ENCODE measurements at places on chromosomes 3 and 15.

- no peak for DNase-seq
These were observed 29.6 kb downstream of the MGA start for GRCh38 chr15:41689834-41690233.

DNA sequence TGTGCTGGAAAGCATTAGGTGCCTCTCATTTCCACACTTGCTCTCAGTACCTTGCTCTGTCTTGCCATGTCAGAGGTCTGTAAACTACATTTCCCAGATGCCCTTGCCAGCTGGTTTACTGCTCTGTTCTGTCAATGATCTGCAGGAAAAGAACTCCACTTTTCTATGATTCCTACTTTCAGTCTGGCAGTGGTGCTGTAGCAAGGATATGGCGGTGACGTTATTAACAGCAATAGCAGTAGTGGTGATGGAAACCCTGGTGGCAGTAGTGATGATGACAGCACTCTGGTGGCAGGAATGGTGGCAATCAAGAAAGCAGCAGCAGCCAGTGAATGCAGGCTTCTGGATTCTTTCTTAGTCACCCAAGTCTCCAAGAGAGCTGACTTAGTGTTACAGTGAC lies 665.2 kb downstream of the DIPK2A start:
- no peak for DNase-seq

DNA sequence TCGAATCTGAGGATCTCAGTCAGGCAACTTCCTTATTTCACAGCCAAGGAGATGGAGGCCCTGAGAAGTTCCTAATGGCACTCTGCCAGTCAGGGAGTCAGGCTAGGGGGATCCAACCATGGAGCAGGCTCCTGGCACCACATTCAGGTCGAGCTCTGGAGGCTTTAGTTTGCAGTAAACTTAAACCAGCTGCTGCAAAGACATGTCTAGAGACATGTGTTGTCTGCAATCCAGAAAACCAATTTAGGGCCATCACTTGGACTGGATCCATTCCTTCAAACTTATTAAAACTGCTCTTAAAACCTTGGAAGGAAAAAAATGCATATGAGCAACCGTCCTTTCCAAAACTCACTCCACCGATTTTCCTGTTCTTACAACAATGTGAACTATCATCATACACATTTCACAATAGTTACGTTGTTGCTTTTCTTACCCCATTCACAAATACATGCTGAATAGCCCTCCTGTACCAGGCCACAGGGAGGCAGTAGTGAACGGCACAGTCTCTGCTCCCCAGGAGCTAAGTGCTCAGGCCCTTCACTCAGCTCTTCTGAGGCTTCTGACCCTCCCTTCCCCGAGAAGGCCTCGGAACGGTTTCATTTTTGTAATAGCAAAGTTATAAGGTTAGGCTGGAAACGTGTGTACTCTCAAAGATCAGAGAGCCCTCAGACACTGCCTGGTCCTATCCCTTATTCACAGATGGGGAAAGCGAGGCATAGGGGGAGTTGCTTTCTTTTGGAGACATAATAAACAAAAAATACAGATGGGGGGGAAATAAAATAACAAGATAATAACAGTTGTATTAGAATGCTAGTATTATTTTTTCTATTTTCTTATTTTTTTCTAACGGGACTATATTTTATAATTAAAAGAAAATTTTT lies 20.1 kb downstream of the RFT1 start:
- no peak for DNase-seq

GRCh38 chr3:126112531-126113237 lies 28.8 kb upstream of the SLC41A3 start:
- no peak for DNase-seq

- DNase-seq = no peak
These were observed 267.0 kb upstream of the THBS1 start for GRCh38 chr15:39313881-39314280.

DNA sequence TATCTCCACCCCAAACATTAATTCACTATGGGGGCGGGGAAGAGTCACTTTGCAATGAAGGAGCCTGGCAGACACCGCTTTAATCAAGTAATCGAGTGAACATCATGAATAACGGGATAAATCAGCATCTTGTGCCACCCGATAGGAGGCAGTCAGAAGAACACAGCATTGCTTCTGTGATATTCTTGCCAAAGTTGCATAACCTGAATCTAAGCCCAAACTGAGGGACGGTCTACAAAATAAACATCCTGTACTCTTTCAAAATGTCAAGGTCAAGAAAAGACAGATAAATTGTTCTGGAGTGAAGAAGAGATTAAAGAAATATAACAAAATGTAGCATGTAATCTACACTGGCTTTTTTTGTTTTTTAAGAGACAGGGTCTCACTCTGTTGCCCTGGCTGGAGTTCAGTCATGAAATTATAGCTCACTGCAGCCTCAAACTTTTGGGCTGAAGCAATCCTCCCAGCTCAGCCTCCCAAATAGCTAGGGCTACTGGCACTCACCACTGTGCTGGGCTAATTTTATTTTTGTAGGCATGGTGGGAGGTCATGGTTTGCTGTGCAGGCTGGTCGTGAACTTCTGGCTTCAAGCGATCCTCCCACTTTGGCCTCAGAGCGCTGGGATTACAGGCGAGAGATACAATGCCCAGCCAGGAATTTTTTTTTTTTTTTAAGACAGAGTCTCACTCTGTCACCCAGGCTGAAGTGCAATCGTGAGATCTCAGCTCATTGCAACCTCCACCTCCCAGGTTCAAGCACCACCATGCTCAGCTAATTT lies 20.1 kb upstream of the VWA5B2 start:
- no peak for DNase-seq

DNA sequence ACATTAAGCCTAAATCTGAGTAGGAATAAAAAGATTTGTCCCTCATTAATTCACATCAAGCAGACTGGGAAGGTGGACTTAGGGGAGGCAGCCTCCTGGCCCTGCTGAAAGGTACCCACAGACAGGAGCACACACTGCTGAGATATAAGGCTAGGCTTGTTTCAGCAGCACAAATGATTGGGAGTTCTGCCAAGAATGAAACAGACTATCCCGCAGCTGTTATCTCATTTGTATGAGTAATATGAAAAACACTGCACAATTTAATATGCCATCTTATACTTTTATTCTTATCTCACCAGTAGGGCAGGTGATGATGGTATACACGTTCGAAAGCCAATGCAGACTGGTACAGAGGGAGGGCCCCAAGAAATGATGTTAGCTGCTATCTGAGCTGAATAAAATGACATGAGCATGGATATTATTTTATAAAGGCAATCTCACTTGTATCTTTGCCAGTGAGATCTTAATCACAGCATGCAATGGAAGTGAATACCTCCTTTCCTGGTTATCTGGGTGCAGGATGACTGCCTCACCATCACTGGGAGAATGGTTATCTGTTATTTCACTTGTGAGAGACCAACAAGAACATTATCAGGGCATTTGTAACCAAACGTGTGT lies 258.7 kb upstream of the PPP2R3A start:
- DNase-seq = no peak

- no peak for DNase-seq
These were observed 37.3 kb upstream of the ALG1L2 start for GRCh38 chr3:130044370-130044769.

GRCh38 chr3:138862531-138862923 lies 27.8 kb upstream of the PIK3CB start:
- DNase-seq = no peak

- no peak for DNase-seq
These were observed 89.6 kb downstream of the TM4SF4 start for GRCh38 chr3:149564079-149564478.

DNA sequence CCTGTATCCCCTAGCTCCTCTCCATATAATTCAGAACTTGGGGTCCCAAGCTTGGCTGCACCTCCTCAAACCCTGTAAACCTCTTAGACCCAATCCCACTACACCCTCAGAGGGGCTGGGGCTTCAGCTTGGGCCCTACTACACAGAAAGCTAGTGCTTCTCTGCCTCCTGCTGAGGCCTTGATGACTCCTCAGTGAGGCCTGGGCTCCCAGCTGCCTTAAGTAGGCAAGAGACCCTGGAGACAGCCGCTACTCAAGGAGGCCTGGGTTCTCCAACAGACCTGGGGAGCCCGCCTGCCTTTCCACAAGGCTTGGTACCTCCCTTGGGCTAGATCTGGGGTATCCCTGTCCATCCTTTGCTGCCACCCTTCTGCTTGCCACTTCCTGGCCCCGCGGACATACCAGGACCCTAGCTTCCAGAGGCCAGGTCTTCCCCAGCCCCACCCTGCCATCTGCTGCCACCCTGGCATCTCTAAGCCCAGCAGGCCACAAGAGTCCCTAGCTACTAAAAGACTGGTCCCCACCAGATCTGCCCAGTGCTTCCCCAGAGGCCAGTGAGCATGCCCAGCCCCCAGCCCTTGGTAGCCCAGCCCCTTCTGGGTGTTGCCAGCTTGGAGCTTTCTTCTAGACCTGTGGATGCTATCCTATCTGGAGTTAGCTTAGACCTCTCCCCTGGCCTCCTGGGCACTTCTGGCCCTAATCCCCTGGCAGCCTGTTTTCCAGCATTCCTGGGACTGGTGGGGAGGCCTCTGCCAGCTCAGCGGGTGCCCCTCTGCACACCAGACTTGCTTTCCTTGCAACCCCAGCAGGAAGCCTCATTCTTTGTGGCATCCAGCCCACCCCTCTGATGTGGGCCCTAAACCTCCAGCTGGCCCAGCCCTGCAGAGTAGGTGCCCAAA lies 13.7 kb downstream of the C15orf39 start:
- DNase-seq = no peak

GRCh38 chr15:59216911-59217310 lies 10.3 kb downstream of the LDHAL6B start:
- DNase-seq = no peak

DNA sequence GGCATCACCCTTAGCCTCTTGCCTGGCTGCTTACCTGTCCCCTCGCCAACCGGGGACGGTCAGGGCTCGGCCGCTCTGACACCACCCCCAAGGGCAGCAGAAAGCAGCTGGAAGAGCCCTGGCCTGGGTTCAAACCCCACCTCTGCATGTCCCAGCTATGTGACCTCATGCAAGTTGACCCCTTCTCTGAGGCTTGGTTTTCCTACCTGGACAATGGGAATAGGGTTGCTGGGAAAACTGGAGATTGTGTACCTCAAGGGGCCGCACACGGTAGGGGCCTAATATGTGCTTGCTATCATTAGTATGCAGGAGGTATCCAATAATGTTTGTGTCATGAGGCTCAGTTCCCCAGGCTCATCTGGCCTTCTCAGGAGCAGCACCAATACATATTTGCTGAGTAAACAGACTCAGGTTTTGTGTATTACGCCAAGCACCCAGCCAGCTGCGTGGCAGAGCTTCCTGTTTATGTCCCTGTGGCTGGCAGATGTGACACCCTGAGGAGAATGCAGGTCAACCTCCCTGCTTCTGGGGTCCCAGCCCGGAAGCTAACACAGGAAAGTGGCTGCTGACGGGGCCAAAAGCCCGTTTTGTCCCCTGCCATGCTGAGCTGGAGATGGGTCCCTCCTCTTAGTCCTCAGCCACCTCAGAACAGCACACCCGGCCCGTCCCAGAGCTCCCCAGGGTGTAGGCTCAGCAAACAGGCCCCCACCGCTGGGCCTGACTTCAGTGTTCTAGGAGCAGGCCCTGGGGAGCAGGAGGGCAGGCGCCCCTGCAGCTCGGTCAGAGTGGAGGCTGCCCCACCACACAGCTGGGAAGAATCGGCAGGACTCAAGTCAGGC lies 29.7 kb downstream of the PLXND1 start:
- no peak for DNase-seq

DNA sequence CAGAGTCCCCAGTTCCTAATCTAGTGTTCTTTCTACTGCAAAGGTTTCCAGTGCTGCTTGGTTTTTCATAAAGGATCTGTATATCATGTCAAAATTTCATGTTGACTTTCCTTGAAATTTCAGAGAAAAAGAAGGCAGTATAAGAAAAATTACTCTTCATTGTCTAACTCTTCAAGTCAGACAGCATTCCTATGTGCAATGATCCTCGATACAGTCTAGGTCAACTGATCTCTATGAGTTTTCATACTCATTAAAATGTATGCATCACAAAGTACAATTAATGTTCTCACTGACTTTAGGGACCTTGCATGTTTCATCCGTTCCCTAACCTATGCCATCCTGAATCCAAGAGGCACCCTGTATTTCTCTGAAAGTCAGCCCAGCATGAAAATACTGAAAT lies 317.3 kb downstream of the ZBTB20 start:
- no peak for DNase-seq

DNA sequence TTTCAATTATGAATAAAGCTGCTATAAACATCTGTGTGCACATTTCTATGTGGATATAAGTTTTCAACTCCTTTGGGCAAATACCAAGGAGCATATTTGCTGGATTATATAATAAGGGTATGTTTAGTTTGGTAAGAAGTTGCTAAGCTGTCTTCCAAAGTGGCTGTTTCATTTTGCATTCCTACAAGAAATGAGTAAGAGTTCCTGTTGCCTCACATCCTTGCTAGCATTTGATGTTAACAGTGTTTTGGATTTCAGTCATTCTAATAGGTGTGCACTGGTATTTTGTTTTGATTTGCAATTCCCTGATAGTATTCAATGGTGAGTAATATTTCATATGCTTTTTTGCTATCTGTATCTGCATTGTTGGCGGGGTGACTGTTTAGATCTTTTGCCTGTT lies 120.7 kb upstream of the MDFIC2 start:
- DNase-seq = no peak

DNA sequence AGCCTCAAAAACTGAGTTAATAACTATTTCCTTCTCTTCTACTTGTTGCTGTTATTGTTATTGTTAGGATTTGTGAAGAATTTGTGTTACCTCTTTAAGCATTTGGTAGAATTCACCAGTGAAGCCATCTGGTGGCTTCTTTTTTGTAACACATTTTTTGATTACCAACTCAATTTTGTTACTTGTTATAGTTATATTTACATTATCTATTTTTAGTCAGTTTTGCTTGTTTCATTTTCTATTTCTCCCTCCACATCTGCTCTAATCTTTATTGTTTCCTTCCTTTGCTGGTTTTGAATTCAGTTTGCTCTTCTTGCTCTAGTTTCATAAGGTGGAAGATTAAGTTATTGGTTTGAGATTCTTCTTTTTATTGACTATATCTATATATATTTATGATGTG lies 3.7 kb upstream of the SLC9C1 start:
- no peak for DNase-seq

- no peak for DNase-seq
These were observed 214.8 kb upstream of the ARHGEF26 start for GRCh38 chr3:153906366-153906765.

GRCh38 chr3:32571192-32571485 lies 481 bp upstream of the DYNC1LI1 start:
- no peak for DNase-seq

DNA sequence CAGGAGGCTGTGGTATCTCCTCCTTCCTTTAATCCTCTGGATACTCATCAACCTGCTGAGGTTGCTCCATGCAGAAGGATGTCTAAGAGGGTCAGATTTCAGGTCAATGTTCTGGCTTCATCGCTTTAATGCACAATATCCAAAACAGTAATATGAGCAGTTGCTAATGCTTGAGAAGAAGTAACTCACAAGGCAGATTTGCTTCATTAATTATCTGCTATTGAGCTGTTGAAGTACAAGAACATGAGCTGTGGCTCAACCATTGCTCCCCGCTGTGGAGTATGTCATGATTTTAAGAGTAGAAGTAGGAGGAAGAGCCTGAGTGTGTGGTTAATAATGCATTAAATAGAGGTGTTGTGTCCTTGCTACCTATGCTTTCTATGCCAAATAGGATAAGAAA lies 1412.9 kb upstream of the ALCAM start:
- DNase-seq = no peak

Data from omental fat pad (tissue), 4 donors.